IMR-90 (cell line): ENCODE measurements at places on chromosomes 2 and 18. TPM values are rescaled to one million over a fixed set of nuclear protein-coding genes. Genes with fewer than 3 reads are reported as not detected.

Gene CERKL
- total RNA-seq = under 0.01 TPM in 1 of 2 replicates, not detected in the other

DNA sequence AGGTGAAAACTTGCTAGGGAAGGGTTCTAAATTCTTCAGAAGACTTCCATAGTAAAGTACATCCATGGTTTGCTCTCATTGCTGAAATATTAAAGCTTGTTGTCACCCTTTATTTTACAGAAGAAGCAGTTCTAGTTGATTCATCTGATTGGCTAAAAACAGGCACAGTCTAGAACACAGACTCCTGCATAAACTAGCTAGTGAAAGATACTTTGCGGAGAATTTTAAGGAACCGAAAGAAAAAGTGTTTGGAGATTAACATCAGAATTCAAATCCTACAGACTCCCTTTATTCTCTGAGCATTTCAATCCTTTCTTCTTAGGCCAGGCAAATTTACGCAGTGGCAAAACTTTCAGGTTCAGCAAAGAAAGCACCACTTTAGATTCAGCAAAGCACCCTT, 1076.5 kb upstream of the ZEB2 start:
- no peak for DNase-seq

Gene SNED1
- total RNA-seq = 1.1 and 1.4 TPM in 2 replicates

DNA sequence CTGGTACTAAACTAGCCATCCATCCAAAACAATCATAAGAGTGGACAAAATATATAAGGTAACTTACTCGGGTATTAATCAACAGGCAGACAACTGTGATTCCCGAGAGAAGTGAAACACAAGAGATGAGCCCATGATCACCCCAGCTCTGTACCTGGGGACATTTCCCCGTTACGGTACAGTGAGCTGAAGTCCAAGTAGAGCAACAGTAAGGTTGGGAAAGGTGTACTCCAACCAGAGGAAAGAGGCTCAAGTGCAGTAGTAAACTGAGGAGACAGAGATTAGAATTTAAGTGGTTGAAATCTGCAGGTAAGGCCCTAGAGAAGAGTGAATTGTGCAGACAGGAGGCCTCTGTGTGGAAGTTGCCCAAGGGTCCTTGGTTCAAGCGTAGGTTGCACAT, 30.5 kb upstream of the CHAC2 start:
- no peak for DNase-seq

Gene SYT4
- not detected in 2 replicates for total RNA-seq

- no peak for DNase-seq
Measured at GRCh38 chr2:231621051-231621879, 28.6 kb downstream of the TEX44 start.

DNA sequence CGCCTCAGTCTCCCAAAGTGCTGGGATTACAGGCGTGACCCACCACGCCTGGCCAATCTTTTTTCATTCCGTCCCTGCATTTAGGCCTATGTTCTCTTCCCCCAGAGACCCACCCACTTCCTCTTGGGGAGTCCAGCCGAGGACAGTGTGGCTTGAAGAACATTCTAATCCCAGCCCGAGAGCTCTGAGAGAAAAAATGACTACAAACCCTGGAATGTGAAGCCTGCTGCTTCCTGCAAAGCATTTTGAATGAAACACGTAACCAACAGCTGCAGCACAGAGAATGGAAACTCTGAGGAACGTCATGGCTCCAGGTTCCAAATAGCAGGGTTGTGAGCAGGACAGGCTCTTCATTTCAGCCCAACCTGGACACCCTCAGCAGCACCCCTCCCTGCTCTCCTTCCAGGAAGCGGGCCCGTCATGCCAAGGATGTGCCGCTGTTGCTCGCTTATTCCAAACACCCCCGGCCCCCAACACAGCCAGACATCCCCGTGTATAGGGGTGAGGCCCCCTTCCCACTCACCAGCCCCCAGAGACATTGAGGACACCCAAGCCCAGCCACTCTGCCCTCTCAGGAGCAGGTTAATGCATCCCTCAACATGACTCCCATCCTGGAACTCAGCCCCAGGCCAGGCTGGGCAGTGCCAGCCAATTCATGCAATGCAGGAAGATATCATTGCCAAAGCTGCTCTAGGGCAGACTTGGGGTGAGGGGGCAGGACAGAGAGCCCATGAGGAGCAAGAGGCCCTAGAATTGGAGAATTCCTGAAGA, 139.8 kb downstream of the ZFP36L2 start:
- DNase-seq = peak; percentile 100

Gene PER2
- total RNA-seq = 2.8 and 3.2 TPM in 2 replicates

DNA sequence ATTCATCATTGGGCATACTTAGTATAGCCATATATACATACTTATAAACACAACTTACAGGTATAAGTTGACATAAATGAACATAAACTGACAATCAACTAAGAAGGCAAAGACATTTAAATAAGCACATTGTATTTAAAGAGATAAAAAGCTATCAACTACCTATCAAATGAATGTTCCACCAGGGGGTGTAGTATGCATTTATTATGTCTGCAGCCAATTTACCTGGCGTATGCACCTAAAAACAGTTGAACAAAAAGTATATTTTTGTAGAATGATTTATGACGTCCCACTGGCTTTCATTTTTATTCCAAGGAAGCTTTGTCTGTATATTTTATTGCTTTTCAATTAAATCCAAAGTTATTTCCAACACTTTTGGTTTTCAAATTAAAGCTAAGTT, 323.5 kb downstream of the AFF3 start:
- peak; percentile 47 for DNase-seq

DNA sequence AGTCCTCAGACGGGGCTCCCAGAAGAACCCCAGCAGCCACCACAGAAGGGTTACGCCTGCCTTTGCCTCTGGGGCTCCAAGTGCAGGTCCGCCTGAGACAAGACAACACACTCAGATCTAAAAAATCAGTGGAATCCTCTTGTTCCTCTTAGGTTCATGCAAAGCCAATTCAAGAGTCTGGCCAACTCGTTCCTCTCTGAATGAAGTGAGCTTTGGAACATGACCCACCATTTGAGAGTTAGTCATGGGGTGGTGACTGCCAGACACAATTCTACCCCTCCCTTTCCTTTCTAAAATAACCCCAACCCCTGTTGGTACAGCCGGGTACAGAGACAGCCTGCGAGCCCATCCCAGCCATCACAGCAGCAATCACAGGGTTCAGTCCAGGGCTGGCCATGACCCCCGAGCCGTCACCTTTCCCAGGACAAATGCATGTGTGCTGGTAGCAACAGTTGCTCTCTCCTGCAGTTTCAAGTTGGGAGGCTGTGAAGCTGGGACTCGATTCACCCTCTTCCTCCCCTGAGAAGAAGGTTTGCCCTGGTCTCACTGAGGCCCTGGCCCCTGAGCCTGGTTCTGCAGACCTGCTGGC, 183.1 kb upstream of the SH3BP4 start:
- peak; percentile 29 for DNase-seq

Gene TDRD15
- total RNA-seq = not detected in 2 replicates

DNA sequence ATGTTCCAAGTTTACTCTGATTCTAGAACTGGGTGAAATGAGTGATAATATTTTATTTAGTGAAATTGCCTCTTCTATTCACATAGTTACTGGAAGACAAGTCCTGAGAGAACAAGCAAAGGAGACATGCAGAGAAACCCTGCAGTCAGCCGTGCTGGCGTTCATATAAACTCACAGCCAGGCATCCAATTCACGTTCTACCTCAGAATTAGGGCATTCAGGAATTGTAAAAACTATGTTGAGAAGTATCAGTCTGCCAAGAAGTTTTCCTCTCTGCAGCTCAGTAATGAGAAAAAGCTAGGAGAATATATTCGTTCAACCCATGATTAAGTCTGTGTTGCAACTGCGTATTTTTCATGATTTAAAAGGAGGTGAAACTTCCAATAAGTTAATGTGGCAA, 156.2 kb upstream of the DSEL start:
- DNase-seq = no peak

Gene CNGA3
- total RNA-seq = under 0.01 TPM in 1 of 2 replicates, not detected in the other

GRCh38 chr2:10283106-10284062, 19.3 kb upstream of the HPCAL1 start:
- DNase-seq = peak; percentile 87

Gene MROH2A
- total RNA-seq = not detected in 2 replicates

Gene PDE11A
- total RNA-seq = 0.56 and 0.72 TPM in 2 replicates

DNA sequence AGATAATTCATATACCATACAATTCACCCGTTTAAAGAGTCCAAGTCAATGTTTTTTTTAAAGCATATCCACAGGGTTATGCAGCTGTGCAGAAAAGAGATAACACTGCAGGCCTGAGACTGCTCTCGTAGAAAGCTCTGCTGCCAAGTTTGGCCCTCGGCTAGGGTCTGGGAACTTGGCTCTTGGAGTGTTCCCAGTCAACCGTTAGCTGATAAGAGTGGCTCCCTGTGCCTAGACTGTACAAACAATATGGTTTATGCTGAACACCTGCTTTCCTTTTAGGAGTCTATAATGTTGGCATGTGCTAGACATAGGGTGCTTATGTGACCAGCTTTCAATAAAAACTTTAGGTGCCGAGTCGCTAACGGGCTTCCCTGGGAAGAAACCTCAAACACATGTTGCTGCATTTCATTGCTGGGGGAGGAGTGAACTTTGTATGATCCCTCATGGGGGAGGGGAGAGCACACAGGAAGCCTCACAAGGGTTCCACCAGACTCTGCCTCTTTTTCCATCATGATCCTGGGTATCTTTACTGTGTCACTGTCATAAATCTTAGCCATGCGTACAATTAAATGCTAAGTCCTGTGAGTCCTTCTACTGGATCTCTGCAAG, 34.7 kb downstream of the RFX8 start:
- DNase-seq = peak; percentile 66

Gene BOLL
- not detected in 2 replicates for total RNA-seq

GRCh38 chr2:53750041-53750768, 17.4 kb upstream of the CHAC2 start:
- no peak for DNase-seq

GRCh38 chr2:230885463-230886130, 20.9 kb downstream of the ITM2C start:
- peak; percentile 75 for DNase-seq

- DNase-seq = no peak
Measured at GRCh38 chr2:168253379-168253778, 6.0 kb upstream of the STK39 start.

- DNase-seq = peak; percentile 0
Measured at GRCh38 chr2:195094330-195094729, 562.7 kb upstream of the SLC39A10 start.

Gene RUFY4
- total RNA-seq = not detected in 2 replicates
